ENCODE measurements at places on chromosomes 4 and X. TPM values are rescaled to one million over a fixed set of nuclear protein-coding genes. Genes with fewer than 3 reads are reported as not detected.

DNA sequence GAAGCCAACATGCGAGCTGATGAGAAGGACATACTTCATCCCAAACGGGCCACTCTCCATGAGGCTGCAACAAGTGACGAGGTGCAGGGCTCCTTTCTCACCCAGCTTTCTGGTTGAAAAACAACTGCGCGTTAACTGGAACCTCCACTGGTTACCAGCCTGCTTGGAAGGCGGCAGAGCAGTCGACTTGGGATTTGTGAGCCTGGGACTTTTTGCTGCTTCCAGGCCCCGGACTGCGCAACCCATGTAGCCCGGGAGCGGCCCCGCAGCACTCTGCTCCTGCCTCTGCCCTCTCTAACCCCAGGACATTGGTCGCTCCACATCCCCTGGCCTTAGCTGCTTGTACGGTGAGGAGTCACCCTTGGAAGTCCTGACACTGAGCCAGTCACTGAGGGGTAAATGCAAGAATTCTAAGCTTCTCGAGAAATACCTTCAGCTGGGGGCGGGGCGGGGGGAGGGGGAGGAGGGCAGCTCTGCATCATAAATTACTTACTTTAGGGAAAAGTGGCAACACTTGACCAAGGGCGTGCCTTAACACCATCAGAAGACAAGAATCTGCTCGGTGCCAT, 72.7 kb downstream of the MTMR1 start:
- no peak for DNase-seq

Gene SORBS2
- not detected for total RNA-seq

Gene AWAT2
- not detected for total RNA-seq

GRCh38 chrX:47489507-47490275, 6.7 kb upstream of the ZNF41 start:
- DNase-seq = no peak

DNA sequence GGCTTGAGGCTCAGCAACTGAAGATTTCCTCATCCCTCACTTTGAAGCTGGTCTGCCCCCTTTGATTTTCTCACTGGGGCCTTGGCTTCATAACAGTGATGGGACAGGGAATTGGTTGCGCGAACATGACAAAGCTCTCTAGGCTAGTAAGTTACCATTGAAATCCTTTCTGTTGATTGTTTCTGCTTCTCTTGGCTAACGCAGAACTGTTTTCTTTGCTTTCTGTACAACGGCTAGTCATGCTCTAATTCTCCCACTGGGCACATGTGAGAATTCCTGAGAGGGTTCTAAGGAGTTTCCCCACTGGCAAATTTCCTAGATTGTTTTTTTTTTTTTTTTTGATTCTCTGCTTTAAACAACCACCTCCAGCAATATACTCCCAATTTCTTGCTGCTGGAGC, 738.6 kb downstream of the PCDH7 start:
- DNase-seq = no peak

Gene CT47C1
- not detected for total RNA-seq

Gene SLC4A4
- total RNA-seq = 4.6 TPM

Gene PRSS12
- not detected for total RNA-seq

Gene SHROOM4
- total RNA-seq = not detected

DNA sequence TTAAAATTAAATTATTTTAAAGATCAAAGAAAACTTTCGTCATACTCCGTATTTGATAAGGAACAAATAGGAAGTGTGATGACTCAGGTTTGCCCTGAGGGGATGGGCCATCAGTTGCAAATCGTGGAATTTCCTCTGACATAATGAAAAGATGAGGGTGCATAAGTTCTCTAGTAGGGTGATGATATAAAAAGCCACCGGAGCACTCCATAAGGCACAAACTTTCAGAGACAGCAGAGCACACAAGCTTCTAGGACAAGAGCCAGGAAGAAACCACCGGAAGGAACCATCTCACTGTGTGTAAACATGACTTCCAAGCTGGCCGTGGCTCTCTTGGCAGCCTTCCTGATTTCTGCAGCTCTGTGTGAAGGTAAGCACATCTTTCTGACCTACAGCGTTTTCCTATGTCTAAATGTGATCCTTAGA, at the start of gene CXCL8:
Gene CXCL8 (plus strand): TSS at position 217 of the 426 bp plus-strand sequence. CDS start 90 bp downstream, at position 307.
- DNase-seq = no peak

Gene PHF8
- 37.4 TPM for total RNA-seq

- no peak for DNase-seq
Observed at GRCh38 chrX:77658886-77659285, 127.1 kb downstream of the ATRX start.
